ENCODE measurements at places on chromosomes 7 and 10.

DNA sequence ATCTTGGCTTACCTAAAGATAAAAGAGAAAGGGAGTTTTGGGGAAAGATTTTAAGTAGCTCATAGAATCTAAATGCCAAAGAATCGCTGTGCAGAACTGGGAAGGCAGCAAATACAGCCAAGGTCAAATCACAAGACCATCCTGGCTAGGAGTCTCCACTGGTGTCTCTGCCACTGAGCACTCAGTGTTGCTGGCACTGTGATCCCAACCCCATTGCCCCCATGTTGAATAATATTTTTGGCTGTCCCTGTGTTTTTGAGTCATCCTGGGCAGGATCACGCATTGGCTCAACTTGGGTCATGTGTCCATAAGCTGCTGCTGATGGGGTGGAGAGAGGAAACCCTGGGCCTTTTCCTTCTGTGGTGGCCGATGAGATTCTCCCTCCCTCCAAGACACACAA is 21.2 kb downstream of the TLX1 start:
- DNase-seq = no peak

DNA sequence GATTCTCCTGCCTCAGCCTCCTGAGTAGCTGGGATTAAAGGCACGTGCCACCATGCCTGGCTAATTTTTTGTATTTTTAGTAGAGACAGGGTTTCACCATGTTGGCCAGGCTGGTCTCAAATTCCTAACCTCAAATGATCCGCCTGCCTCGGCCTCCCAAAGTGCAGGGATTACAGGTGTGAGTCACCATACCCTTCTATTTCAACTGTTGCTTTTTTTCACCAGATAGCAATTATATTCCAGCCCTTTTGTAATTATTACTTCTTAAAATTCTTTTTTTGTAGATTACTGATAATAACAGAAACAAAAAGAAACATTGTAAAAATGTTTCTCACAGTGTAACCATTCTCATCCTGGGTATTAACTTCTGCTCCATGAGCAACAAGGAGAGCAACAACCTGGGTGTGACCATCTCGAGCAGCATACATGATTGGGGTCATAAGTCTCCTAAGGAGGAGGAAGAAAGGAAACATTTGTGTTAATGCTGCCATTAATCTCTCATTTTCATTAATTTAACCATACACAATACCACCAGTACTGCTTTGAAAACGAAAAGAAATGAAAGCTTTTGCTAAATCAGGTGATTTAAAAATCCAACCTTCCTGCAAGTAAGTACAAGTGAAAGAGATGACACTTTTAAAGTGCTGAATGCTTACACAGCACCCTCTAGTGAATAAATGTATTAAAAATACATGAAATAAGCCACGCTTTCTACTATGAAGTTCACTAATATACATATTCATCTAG is 41.8 kb downstream of the ASZ1 start:
- peak; percentile 6 for DNase-seq

GRCh38 chr7:154917808-154918160 is 85.1 kb downstream of the PAXIP1 start:
- DNase-seq = no peak

- DNase-seq = no peak
These were observed 41.5 kb upstream of the PRSS58 start for GRCh38 chr7:142299237-142299781.

DNA sequence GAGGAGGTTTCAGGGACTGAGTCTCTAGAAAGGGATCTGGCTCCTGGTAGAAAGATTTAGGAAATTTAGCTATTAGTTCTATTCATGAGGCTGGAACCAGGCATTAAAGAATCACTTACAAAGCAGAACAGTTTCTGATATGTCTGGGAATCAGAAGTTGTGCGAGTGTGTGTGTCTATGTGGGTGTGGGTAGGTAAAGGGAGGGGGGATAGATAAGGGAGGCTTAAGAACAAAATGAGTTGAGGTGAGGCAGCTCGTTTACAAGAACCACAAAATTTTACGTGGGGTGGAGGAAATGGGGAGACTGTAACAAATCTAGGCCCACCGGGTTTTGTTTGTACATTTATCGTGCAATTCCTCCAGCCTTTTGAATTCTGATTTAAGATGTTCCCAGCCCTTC is 90.7 kb downstream of the SAMD9 start:
- no peak for DNase-seq

GRCh38 chr10:71840177-71840957 is 10.7 kb downstream of the PSAP start:
- peak; percentile 59 for DNase-seq

DNA sequence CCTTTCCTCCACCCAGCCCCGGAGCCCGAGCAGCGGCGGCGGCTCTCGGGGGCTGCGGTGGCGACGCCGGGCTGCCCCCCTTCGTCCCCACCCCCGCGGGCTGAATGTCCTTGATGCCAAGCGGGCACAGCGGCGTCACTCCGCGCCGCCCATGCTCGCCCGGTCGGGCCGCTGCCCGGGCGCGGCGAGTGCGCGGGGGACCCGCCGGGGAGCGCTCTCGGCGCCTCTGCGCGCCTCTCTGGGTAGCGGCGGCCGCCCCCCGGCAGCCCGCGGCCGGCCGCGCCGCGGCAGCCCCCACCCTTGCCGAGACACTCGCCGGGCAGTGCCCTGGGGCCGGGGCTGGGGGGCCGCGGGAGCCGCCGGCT is 433 bp upstream of the PLXNA4 start:
- DNase-seq = no peak

DNA sequence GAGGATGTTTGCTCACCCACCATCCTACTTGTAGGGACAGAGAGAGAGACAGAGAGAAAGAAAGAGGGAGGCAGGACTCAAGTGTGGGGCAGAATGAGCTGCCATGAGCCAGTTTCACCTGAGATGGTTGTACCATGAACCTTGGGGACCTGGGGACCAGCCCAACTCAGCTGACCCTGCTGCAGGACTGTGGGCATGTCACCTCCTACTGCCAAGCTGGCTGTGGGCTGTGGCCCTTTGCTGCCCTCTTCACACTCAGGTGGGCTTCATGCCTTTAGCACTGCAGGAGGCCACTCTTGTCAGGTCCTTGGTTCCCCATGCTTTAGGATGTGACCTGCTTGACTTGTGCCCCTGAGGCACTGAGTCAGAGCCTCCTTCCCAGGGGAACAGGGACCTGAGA is 108.2 kb upstream of the PCBD1 start:
- no peak for DNase-seq

GRCh38 chr10:90342480-90342879 is 515.4 kb downstream of the HTR7 start:
- no peak for DNase-seq

DNA sequence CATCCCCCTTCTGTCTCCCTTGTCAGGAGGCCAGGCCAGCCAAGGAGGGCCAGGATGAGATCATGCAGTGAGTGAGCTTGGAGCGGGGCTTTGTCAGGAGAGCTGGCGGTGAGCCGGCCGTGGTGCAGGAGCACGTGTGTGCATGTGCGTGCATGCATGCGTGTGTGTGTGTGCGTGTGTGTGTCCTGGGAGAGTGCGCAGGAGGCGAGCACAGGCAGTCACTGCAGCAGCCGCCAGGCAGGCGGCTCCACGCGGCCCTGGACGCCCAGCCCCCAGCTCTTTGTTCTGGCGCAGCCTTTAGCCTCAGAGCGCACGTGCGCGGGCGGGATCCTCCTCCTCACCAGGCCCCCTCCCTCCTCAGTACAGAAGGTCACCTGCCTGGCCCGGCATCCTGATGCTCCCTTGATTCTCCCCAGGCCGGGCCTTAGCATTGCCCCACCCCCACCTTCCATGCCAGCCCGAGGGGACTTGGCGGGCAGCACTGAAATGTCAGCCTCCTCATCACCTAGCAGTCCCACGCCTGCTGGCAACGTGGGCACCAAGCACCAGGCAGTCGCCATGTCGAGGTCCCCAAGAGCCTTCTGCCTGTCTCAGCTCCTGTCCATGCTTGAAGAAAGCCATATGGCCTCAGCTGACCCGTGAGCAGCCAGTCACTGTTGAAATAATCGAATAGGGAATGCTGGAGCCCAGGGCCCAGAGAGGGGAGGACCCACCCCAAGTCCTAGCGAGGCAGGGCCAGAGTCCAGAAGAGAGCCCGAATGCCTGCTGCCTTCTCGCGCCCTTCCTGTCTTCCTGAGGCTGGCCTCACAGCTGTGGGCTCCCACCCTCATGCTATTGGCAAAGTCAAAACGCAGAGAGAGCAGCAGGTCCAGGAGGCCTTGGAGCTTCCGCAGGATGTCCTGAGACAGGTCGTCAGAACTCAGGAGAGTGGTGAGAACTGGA is 125.9 kb upstream of the PPIF start:
- peak; percentile 91 for DNase-seq

GRCh38 chr7:95190515-95190914 is 133.8 kb downstream of the PON1 start:
- no peak for DNase-seq
